ENCODE measurements at places on chromosomes 5 and 9.

DNA sequence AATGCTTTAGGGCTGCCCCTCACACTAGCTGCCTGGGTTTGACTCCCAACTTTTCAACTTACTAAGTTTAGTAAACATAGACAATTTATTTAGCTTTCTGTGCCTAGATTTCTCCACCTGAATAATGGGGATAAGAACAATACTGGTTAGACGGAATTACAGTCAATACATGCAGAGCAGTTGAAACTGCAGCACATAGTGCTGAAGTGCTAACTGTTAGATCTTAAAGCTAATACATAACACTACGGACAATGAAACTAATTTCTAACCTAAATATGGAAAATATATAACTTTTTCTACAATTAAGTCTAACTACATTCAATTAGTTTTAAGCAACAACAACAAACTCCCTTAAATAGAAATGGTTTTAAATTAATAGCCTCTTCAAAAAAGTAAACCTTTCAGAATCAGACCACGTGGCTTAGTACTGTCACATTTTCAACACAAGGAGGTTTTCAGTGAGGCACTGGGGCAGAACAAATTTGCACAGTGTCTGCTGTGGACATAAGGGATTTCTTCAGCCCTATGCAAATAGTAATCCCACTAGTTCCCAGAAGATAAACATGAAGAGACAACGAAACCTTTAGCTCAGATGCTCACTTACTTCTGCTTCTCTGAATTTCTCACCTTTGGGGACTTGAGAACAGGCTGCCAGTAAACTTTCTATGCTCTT is 293.4 kb downstream of the EDIL3 start:
- DNase-seq: no peak

DNA sequence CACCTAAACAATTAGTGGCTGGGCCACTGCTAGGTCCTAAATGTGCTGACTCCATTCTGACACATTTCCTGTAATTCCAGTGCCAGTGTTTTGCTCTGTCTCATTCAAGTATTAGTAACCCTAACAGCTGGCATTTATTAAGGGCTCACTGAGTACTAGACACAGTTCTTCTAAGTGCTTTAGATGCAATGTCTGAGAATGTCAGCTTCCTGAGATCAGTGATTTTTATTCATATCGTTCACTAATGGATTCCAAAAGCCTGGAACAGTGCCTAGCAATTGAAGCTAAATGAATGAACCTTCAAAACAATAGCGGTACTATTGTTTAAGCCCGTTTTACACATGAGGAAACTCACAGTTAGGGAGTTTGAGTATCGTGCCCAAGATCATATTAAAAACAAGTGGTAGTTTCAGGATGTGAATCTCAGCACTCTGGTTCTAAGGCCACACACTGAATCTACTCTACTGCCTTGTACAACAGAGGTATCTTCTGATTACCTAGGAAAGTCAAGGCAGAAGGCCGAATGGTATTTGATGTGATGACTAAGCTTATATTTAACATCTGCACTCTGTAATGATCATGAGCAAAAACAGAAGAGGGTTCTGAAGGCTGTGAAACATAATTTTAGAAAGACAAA is 304.0 kb downstream of the PJA2 start:
- no peak for DNase-seq

DNA sequence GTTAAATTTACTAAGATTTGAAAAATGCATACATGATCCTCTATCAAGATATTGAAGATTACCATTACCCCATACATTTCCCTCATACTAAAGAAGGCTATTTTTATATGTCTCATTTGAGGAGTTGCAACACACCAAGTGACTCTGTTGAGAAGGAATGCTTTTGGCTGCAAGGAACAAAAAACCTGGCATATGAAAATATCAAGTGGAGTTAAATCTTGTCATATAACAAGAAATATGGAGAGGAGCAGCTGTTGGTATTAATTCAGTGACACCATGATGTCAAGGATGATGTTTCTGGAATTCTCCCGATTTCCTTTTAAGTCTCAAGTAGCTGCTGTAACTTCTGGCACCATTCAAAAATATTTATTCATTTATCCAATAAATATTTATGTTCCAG is 193.8 kb downstream of the CSNK1G3 start:
- no peak for DNase-seq

DNA sequence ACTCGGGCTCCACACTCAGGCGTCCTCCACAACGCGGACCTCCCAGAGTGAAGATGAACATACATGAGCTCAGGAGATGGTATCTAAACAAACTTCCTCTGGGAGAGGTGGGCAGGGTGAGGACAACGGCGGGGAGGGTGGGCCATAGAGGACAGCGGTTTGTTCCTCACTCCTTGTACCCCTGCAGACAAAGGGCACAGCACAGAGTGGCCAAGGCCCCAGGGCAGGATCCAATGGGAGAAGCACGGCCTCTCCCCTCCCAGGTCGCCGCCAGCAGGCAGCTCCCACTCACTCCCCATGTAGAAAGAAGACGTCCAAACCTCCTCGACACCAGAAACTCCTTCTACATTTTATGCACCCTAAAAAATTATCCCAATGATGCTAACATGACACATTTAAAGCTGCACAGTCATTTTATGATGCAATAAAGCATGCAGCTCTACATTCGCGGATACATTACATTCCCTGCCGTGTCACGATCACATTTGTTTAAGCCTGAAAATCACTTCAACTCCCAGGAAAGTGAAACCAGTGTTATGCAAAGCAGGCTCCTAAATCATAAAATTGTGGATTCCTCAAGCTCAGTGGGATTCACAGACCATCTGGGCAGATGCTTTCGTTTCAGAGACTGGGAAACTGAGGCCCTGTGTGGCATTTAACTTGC is 87.5 kb upstream of the SARDH start:
- DNase-seq: no peak

DNA sequence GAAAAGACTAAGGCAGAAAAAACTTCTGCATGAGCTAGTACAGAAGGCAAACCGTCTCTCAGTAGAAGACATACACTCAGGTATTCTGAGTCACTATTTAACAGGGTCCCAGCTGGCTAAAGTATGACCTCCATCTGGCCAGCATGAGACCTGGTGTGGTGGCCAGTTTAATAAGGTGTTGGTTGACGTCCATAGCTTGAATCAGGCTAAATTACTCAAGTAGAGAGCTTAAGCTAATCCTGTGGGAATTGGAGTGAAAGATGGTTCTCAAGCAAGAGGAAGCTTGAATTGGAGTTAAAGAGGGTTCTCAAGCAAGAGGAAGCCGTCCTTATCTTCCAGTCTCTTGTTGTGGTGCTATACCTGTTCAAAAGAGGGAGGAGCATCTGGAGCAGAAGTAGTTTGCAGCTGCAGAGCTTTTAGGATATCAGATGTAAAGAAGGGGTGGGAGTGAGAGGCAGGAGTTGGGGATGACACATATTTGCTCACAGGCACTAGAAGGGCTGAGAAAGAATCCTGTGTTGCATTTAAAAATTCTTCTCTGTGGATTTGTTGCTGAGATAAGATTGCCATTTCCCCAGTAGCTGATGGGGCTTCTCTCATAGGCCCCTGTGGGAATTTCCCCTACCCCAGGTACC is 136.1 kb upstream of the RUSC2 start:
- DNase-seq: no peak

- DNase-seq: peak; percentile 69
Measured at GRCh38 chr9:112097712-112098688, 77.1 kb downstream of the SUSD1 start.

GRCh38 chr5:29307478-29307877 is 1886.0 kb upstream of the CDH6 start:
- DNase-seq: no peak

- DNase-seq: no peak
Measured at GRCh38 chr5:58048185-58048925, 411.5 kb downstream of the PLK2 start.

GRCh38 chr5:19866090-19866450 is 121.9 kb downstream of the CDH18 start:
- DNase-seq: no peak

- DNase-seq: no peak
Measured at GRCh38 chr5:423233-423565, 19.8 kb upstream of the EXOC3 start.

GRCh38 chr5:131252824-131253171 is 11.1 kb upstream of the CDC42SE2 start:
- peak; percentile 82 for DNase-seq

DNA sequence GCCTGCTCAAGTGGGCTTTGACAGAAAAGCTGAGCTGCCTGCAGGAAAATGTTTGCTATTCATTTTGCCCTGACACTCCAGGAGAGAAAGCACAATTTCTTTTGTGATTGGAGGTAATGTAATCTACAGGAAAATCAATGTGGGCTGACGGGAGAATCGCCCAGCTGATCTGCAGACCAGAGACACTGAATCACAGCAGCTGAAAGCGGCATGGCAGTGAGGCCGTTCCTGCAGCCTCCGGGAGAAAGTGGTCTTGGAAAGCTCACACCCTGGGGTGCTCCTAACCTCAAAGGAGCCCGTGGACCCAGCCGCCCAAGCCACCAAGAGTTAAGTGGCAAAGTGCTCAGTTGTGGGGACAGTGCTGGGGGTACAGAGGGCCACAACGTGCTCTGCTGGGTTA is 593.6 kb downstream of the BNC2 start:
- DNase-seq: no peak

GRCh38 chr9:129834489-129835127 is 467 bp downstream of the C9orf78 start:
- DNase-seq: peak; percentile 42

DNA sequence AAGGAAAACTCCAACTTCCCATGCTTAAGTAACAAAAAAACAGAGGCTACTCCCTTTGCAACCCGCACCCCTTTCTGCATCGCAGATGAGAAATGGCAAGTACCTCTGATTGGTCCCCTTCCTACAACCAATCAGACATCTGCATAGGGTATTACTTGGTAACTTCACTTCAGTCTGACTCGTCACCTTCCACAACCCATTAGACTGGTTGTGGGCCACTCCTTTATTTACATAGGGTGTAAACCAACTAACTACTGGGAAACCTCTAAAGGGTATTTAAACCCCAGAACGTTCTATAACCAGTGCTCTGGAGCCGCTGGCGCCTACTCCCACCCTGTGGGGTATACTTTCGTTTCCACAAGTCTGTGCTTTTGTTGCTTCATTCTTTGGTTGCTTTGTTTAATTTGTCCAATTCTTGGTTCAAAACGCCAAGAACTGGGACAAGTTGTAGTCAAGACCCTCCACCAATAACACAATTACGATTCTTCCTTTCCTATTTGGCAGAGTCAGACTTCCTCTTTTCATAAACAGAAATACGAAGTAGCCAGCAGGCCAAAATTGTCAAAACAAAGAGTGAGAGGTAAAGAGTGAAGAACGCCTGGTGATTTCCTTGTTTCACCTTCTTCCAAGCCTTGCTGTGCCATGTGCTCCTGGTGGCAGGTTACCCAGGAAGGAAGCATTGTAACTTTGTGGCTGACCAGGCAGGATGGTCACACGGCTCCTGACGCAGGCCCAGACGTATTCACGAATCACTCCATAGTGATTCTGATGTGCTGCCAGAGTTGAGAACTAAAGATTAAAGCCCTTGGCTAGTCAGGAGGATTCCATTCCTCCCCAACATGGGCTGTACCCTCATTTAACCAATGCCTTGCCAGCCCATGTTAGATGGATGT is 477.4 kb downstream of the ARHGEF28 start:
- DNase-seq: no peak

GRCh38 chr5:160923936-160924710 is 72.1 kb upstream of the ATP10B start:
- no peak for DNase-seq

GRCh38 chr9:126781186-126782052 is 23.4 kb upstream of the ZBTB43 start:
- DNase-seq: peak; percentile 74

- no peak for DNase-seq
Measured at GRCh38 chr9:133989625-133990365, 2.3 kb downstream of the VAV2 start.

GRCh38 chr5:62354028-62354874 is 48.2 kb downstream of the KIF2A start:
- peak; percentile 49 for DNase-seq

GRCh38 chr5:151196556-151197290 is 27.2 kb downstream of the CCDC69 start:
- no peak for DNase-seq

- DNase-seq: no peak
Measured at GRCh38 chr9:99185934-99186333, 35.8 kb downstream of the ALG2 start.

GRCh38 chr5:178385496-178385890 is 152.9 kb upstream of the PHYKPL start:
- no peak for DNase-seq

DNA sequence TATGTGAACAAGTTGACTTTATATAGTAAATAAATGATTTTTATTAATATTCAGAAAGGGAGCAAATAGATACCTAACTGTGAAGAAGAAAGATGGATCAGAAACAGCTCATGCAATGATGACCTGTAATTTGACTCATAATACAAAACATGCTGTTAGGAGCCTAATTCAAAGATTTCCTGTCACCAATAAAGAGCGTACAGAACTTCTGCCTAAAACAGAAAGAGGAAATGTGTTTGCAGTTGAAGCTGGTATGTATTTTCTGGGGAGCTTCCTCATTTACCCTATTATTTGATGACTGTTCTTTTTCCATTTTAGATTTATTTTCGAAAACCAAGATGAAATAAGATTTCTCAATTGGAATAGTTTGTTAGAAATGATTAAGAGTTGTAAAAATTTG is 11.4 kb downstream of the YTHDC2 start:
- DNase-seq: no peak

GRCh38 chr9:121840838-121841760 is 189.7 kb downstream of the DAB2IP start:
- no peak for DNase-seq

GRCh38 chr5:68381060-68381459 is 165.5 kb downstream of the PIK3R1 start:
- DNase-seq: no peak

DNA sequence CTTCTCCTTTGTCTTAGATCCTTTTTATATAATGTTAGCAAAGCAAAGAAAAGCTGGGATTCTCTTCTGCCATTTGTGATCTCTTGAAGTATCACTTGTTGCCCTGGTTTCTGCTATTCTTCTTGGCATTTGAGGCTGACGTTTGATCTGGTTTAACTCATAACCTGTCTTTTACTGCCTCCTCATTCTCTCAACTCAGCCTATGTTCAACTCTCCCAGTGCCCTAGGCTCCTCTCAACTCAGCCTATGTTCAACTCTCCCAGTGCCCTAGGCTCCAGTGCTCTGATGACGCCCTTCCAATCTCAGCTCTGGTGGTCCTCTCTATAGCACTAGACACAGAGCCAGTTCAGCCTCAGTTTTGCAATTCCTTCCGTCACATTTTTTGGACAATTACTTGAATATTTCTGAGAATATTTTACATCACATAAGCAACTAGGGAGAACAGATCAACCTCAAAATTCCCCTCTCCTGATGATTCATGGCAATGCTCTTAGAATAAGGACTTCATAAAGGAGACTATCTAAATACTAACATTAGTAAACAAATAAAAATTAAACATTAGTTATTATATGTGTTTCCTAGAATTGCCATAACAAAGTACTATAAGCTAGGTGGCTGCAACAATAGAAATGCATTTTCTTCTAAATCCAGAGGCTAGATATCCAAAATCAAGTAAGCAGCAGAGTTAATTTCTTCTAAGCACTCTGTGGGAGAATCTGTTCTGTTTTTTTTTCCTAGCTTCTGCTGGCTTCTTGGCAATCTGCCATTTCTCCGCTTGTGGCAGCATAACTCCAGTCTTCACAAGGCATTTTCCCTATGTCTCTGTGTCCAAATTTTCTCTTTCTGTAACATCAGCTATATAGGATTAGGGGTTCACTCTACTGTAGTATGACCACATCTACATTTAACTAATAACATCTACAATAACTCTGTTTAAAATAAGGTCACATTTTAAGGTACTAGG is 662.1 kb upstream of the FTMT start:
- no peak for DNase-seq
